CD4-positive, alpha-beta T cell treated with Interleukin-21 for 1 hour (primary cell): ENCODE measurements at places on chromosomes 16 and 17.

GRCh38 chr16:46844771-46845170 lies 13.8 kb upstream of the C16orf87 start:
- DNase-seq = no peak

DNA sequence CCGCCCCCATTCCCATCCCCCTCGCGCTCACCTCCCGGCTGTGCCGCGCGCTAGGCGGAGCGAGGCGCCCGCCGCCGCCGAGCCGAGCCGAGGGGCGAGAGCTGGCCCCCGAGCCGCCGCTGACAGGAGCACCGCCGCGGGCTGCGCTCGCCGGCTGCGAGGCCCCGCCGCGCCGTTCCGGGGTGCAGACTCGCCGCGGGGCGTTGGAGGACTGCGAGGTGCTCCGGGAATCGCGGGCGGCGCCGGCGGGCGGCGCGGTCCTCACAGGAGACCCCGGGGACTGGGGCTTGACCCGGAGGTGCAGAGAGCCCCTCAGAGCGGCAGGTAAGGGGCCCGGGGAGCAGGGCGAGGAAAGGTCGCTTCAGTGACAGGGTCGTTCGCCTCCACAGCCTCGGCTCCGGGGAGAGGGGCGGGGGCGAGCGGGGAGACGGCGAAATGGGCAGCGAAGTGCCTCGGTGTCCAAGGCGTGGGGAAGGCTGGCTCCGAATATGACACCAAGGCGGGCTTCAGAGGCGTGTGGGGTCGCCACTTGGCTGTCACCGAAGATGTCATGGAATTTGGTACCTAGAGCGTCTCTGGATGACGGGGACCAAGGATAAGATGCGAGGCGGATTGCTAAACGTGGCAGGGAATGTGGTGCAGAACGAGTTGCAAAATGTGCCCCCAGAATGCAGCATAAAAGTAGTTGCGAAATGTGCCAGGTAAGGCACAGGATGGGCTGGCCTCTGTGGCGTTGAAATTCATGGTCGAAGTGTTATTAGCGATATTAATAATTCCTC lies 580 bp downstream of the TANC2 start:
- peak; percentile 19 for DNase-seq

GRCh38 chr17:2275722-2276121 lies 27.9 kb downstream of the SMG6 start:
- DNase-seq = no peak

DNA sequence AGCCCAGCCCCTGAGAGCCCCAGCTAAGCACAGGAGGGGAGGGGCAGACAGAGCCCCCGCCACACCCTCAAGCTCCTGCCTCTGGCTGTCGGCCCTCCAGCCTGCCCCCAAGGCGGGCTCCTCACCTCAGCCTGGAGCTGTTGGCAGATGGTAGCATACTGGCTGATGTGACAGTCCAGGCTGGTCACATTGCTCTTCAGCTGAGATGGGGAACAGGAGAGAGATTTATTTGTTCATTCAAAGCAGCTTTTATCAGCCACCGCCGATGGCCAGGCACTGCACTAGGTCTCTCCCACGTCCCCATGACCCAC lies 14.8 kb downstream of the KIF18B start:
- DNase-seq = no peak

GRCh38 chr17:50095626-50096037 lies 481 bp downstream of the PDK2 start:
- no peak for DNase-seq

DNA sequence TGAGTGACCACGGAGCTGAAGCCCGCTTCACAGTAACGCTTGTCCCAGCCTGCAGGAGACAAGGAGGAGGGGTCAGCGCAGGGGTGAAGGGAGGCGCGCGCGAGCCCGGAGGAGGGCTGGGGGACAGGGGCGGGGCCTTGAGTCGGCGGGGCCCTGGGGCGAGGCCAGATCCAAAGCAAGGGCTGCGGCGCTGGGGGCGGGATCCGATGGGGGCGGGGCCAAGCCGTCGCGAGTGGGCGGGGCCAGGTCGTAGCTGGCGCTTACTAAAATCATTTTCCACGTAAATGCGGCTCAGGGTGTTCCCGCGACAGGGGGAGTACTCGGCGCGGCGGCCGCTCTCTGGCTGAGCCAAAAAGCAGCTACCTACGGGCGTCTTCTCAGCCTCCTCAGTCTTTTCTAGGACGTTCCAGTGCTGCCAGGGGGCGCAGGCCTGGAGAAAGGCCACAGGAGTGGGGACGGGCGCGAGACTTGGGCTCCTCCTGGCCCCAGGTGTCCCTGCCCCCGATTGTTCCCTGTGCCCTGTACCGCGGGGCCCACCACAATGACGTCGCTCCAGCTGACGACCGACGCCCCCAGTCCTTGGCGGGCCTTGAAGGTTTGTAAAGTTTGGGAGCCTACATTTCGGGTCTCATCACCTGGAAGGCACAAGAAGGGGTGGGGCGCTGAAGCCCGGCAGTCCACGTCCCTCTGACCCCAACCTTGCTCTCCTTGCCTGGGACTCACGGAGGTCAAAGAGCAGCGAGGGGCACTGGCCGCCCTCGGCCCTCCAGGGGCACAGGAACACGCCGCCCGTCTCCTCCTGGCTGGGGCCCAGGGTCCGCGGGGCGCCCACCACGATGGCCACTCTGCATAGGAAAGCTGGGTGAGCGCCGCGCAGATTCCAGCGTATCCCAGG lies 3.9 kb downstream of the ITGA2B start:
- peak; percentile 88 for DNase-seq

DNA sequence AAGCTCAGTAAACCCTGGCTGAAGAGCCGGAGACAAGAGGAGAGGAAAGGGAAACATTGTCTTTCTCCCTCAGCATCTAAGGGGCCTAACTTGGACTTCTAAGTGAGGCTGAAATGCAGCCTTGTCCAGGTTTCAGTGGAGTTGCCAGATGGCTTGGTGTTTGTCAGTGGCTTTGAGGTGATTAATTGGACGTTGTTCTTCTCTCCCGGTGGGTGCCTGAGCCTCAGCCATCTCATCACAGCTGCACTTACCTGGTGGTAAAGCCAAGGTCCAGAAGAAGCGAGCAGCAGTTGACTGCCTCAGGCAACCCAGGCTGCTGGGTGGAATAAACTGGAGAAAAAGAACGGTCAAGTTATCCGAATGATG lies 202.2 kb upstream of the NLRP1 start:
- DNase-seq = no peak

- DNase-seq = peak; percentile 52
These were observed 37.6 kb downstream of the ARHGAP27 start for GRCh38 chr17:45394913-45395568.
